ENCODE measurements at places on chromosomes 3 and 15.

DNA sequence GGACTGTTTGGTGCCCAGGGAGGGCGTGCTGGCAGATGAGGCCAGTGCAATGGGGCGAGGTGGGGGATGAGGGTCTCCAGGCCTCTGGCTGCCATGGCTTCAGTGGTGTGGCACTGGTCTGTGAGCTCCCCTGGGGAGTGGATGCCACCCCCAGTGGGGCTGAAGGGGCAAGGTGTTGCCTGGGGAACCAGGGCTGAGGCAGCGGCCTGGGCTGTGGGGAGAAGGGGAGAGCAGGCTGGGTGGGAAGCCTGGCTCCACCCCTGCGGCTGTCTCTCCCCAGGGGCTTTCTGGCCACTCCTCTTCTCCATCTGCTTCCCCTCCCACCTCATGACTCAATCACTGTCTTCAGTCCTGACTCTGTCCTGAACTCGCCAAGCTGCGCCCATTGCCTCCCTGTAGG, 88.4 kb upstream of the TLE3 start:
- DNase-seq, result no peak

DNA sequence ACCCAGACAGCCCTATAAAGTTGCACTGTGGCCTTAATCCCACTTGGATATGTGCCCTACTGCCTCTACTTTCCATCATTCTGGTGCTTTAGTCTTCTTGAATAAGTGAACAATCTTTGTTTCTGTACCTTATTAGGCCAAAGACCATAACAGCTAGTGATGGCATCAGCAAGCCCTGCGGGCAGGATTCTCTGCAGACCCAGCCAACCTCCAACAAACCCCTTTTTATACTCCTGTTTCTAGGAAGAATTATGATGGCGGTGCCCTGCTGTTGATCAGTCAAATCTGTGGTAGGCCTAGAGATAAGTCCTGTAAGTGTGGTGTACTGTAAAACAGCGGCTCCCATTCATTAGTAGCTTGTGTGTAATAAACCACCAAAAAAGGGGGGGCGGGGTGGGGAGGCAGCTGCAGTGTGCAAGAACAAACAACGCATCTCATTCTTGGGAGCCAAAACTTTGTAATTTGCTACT, 40.5 kb downstream of the SOX2 start:
- DNase-seq, result no peak

GRCh38 chr3:78076379-78076778, 1036.5 kb downstream of the ROBO2 start:
- DNase-seq, result no peak

- no peak for DNase-seq
Measured at GRCh38 chr3:110905121-110905520, 166.5 kb upstream of the NECTIN3 start.

GRCh38 chr3:127680146-127680661, 7.5 kb downstream of the ABTB1 start:
- DNase-seq, result no peak

GRCh38 chr3:129606636-129607390, at the start of gene PLXND1:
TSS of gene PLXND1 (minus strand) at chr3:129606676. CDS start at chr3:129606639, 37 bp downstream.
- DNase-seq, result peak; percentile 84

- DNase-seq, result no peak
Measured at GRCh38 chr3:114119776-114120175, 59.1 kb downstream of the DRD3 start.

- no peak for DNase-seq
Measured at GRCh38 chr3:6099458-6100075, 761.3 kb upstream of the GRM7 start.

DNA sequence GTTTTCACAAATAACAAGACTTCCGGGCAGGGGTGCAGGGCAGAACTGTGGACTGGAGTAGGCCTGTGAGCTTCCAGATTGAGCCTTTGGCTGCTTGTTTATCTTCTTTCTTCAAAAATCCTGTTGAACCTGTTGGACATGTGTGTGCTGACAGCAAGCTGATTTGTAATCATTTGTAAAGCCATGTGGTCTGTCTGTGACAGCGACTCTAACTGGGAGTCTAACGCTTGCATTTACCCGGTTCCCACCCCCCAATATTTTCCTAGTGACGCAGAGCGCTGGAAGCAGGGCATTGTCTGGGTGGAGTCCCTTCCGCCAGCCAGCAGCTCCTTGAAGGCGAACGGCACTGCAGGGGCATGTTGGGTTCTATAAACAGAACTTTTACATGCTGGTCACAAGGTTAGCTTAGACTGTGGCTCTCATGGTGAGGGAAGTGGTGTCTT, 85.7 kb upstream of the MYZAP start:
- no peak for DNase-seq

GRCh38 chr3:86563400-86563970, 427.5 kb downstream of the VGLL3 start:
- DNase-seq, result peak; percentile 64

GRCh38 chr15:31484986-31485385, 158.4 kb downstream of the KLF13 start:
- DNase-seq, result no peak

GRCh38 chr3:149019580-149019979, 28.2 kb downstream of the GYG1 start:
- no peak for DNase-seq

GRCh38 chr3:46671541-46672348, 21.7 kb downstream of the ALS2CL start:
- DNase-seq, result no peak

DNA sequence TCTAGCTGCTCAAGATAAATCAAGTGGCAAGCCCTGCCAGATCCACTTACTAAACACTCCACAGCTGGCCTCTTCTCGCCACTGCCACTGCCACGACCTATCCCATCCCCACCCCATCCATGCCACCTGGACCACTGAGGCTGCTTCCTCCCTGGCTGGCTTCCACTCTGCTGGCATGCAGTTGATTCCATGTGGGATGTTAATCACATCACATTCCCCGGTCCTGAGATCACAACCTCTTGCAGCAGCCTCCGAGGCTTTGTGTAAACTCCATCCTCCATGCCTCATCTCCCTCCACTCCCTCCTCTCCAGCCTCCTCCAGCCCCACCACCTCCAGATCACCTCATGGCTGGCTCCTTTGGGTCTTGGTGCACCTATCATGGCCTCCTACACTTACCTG, 7.7 kb downstream of the NCKIPSD start:
- DNase-seq, result no peak

DNA sequence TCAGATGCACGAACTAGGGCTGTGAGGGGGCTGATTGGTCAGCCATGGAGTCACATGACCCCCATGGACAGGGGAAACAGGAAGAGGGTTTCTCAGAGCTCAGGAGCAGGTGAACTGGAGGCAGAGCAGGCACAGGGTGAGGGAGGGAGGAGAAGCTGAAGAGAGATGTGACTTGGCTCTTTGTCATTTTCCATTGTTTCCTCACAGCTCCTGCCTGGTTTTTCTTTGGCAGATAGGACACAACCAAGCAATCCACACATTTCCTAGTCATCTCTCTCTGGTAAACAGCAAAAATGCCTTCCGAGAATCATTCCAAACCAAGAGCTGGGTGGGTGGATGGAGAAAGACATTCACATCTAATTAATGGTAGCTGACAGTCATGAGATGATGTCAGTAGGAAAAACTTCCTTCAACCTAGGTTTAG, 43.4 kb upstream of the LMCD1 start:
- DNase-seq, result no peak

DNA sequence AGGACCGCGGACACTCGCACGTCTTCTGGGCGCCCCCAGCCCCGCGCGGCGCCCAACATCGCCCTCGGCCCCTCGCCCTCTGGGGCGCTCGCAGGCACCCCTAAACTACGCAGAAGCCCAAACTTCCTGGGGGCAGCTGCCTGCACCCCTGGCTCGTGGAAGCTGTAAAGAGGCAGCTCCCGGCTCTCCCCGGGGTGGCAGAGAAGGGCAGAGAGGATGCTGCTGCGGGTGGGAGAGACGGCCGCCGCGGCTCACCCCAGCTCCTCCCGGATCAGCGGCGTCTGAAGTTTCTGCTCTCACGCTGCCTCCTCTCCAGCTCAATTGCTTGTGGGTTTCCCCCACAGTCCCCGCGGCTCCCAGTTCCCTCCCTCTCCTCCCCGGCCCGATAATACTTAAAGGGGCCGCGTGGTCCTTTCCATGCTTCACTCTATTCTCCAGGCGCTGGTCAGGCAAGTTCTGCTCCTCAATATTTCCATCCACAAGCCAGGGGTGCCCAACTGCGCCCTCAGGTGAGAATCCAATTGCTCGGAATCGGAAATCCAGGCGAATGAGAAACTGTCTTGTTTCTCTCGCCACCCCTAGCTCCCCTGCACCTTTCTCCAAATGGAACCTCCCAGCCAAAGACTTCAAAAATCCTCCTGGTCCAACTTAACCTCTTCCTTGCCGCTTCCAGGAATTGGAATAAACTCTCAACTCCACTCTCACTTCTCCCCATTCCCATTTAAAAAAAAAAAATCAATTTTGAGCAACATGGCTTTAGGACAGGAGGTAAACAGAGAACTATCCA, 748.5 kb downstream of the ROBO1 start:
- peak; percentile 13 for DNase-seq

- DNase-seq, result peak; percentile 100
Measured at GRCh38 chr3:49786357-49787181, at the start of gene IP6K1. TSS of gene IP6K1 (minus strand) at chr3:49786542. CDS start at chr3:49748040, 38,502 bp downstream.

DNA sequence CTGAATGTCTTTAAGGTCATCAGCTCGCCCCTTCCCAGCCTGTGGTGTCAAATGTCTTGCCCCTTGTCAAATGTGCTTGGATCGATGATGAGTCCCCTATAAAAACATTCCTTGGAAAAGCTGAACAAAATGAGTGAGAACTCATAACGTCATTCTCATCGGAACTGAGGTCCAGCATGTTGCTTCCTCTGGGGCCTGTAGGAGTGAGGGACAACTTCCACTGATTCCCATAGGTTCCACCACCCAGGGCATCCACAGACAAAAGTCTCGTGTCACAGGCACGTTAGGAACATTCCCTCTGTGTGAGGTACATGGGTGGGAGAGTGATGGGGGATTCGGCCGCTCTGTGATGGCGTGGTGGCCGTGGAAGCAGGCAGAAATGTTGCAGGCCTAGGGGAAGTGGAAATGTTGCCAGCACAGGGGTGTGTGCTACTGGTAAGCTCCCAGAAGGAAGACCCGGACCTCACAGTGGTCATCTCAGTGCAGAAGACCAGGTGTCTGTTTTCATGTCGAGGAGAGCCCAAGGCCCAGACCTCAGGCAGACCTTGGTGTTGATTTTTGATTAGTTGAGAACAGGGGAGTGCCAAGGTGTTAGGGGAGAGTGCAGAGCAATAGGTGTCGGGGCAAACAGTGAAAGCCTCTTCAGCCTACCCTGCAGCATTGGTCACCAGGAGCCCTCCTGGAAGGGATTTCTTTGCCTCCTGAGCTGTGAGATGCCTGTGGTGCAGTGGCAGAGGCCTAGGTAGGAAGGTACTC, 96.8 kb downstream of the SNRPN start:
- no peak for DNase-seq

GRCh38 chr3:71956716-71957115, 171.8 kb upstream of the PROK2 start:
- DNase-seq, result no peak

GRCh38 chr3:132198516-132198915, 118.7 kb upstream of the ACP3 start:
- no peak for DNase-seq

- no peak for DNase-seq
Measured at GRCh38 chr3:79125313-79125984, 642.3 kb downstream of the ROBO1 start.

DNA sequence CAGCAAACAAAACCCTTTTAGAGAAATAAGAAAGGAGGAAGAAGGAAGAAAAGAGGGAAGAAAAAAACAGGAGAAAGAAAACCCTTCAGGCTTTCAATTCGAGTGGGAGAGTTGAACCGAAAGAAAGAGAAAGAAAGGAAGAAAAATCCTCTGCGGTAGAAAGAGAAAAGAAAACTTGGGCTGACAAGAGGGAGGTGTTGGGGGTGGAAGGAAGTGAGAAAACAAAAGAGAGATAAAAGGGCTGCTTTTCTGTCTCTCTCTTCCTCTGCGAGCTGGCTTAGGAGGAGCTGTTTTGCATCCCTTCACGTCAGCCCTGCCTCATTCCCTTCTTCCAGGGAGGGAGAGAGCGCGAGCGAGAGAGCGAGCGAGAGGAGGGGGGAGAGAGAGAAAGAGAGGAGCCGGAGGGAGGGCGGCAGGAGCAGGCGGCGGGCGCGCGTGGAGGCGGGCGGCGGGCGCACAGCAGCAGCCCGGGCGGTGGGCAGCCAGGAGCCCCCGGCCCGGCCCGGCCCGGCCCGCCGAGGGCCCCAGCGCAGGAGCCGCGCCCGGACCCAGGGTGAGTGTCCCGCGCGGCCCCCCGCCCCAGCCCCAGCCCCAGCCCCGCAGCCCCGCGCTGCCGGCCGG, at the start of gene ZNF710:
TSS of gene ZNF710 (plus strand) at position 263 of the 621 bp plus-strand sequence. CDS start 65,814 bp downstream, outside the sequence.
- DNase-seq, result peak; percentile 49

- no peak for DNase-seq
Measured at GRCh38 chr3:172536505-172536904, 13.3 kb upstream of the TNFSF10 start.

- no peak for DNase-seq
Measured at GRCh38 chr15:51218299-51218938, 120.0 kb downstream of the CYP19A1 start.

DNA sequence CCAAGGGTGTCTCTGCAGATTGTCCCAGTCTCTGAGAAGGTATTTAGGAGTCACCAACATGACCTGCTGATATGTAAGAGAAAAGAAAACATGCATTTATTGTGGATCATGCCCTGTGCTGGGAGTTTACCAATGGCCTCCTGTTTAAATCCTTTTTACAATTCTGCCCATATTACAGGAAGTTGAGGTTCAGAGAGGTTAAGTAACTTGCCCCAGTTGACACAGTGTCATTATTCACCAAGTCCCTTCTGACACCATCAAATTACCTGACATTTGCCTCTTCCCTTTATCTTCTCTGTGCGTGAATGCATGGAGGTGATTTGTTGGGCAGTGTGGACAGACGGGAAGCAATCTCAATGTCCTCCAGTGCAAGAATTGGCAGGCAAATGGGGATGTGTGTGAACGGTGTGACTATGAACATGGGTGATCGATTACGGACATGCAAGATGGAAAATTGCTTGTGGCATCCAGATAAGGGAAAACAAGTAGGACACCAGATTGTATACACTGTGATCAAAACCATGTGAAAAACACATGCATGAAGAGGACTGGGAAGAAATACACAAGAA, 27.3 kb downstream of the ZNF710 start:
- DNase-seq, result no peak

DNA sequence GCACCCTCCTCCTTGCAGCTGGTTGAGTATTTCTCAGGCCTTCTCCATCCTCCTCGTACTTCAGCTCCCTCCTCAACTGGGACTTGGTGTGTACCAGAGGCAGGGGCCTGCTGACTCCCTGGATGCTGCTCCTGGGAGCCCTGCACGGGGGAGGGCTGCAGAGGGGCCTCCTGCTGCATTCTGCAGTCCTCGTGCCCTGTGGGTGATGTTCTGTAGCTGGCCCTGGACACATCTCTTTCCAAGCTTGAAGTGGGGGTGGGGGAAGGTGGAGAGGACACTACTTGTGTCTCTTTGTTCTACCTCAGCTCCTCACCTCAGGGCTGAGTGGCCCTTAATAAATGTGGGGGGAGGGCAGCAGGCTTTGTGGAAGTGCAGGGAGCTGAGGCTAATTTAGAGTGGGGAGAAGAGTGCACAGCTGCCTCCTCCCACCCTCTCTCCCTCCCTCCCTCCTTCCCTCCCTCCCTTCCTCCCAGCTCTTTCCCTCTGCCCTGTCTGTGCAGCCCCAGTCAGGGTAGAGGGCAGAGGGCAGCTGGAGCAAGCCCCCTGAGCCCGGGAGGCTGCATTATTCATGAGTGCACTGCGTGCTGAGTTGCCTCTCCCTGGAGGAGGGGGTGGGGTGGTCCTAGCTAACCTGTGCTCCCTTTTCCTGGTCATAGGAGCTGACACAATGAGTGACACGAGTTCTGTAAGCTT, 3.7 kb upstream of the GRM2 start:
- no peak for DNase-seq

- no peak for DNase-seq
Measured at GRCh38 chr3:16412192-16412800, 101.2 kb downstream of the RFTN1 start.
